ENCODE measurements at places on chromosomes 13 and 19.

DNA sequence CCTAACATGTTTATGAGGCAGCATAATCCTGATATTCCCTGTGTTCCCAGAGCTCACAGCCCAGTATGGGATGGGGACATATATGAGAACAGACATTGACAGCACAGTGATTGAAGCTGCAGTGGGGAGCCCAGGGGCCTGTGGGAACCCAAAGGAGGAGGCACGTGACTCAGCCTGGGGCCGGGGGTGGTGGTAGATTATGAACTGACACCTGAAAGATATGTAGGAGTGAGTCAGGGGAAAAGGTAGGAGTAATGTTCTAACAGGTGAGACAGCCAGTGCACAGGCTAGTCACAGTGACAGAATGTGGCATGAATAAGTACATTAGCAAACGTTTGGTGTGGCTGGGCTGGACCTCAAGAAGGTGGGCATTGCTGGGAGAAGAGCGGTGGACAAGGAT lies 29.0 kb downstream of the CKM start:
- no peak for DNase-seq

GRCh38 chr13:25151626-25152195 lies 20.4 kb downstream of the AMER2 start:
- DNase-seq, result no peak

GRCh38 chr19:1865172-1866010 lies 2.0 kb upstream of the KLF16 start:
- no peak for DNase-seq

DNA sequence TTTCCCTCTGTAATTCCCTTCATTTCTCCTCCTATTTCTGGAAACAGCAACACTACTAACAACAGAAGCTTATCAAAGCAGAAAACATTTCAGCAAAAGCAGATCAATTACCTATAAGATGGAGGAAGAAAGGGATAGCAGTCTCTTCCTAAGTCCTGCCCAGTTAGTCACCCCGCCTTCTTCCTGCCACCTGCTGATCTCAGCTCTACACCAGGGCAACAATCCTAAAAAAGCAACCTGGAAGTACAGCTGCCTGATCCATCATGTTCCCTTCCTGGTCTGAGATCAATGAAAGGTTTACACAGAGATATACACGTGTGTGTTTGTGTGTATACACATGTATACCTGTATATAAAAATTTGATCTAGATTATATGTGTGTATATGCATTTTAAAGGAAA lies 59.4 kb downstream of the TSC22D1 start:
- DNase-seq, result no peak

DNA sequence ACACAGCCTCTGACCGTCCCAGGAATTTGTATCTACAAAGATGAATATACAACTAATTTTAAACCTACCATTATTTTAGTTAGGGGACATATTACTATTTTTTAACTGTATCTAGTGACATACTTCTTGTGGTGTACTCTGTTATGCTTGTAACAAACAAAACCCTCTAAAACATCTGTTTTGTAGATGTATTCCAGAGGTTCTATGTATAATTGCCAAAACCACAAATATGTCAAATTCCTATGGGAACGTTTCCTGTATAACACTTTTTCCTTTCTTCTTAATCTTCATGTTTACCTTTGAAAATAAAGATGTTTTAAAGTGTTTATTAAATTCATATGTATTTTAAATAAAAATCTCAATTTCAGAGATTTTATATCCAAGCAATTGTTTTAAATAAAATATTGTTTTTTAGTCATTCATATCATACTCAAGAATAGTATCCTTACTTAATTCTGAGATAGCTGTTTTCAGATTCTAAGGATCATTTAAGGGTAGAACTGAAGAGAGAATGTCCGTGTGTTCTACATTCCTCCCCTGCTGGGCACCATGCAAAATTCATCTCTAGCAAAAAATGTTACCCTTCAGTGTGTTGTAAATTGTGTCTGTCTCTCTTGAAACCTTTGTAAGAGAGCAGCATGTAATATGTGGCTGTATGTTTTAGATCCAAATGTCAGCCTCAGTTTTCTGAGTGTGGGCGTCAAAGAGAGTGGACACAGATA lies 1327.7 kb downstream of the EFNB2 start:
- DNase-seq, result no peak

Data from amniotic stem cell (primary cell).